ENCODE measurements at places on chromosomes 16 and 17.

- DNase-seq: no peak
Observed at GRCh38 chr16:20402651-20403050, 1.9 kb downstream of the PDILT start.

GRCh38 chr16:84341528-84342295, 26.6 kb upstream of the ATP2C2 start:
- DNase-seq: no peak

- DNase-seq: no peak
Observed at GRCh38 chr16:50002190-50002589, 22.8 kb upstream of the CNEP1R1 start.

- DNase-seq: no peak
Observed at GRCh38 chr16:13110124-13110796, 208.9 kb downstream of the SHISA9 start.

DNA sequence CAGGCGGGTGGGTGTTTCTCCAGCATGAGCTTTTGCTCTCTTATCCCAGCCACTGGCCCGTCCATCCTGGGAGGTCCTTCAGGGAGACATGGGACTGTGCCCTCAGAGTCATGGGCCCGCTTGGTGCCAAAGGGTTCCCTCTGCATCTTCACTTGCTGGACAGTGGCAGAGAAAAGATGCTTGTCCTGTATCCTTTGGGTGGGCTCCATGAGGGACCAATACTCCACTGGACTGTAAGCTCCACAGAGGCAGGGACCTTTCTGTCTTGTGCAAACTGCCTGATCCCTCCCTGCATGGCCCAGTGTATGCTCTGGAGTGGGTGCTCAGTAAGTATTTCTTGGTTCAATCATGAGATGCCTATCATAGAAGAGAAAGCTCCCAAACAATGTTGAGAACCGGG, 184.8 kb upstream of the WSCD1 start:
- no peak for DNase-seq

DNA sequence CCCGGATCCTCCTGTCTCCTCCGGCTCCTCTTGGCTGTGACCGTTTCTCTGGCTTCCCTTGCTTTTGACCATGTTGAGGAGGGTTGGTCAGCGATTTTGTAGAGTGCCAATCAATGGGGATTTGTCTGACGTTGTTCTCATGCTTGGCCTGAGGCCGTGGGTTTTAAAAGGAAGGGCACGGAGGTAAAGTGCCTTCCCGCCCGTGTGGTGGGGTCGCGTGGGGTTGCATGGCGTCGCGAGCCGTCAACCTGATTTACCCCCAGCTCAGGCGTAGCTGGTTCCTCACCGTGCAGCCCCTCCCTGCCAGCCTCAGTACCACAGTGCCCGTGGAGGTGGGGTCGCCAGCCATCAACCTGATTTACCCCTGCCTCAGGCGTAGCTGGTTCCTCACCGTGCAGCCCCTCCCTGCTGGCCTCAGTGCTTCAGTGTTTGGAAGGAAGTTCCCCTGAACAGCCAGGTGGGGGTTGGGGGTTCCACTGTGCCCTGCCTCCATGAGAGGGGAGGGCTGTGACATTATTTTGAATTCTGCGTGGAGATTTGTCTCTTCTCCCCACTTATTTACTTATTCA, 5.0 kb downstream of the TPSAB1 start:
- DNase-seq: no peak

- DNase-seq: no peak
Observed at GRCh38 chr16:52535076-52535475, 11.9 kb downstream of the TOX3 start.
